Large intestine (tissue), 12 donors: ENCODE measurements at places on chromosomes 2 and 18. TPM values are rescaled to one million over a fixed set of nuclear protein-coding genes. Genes with fewer than 3 reads are reported as not detected.

The NPPC gene
- 0.87 TPM for polyA plus RNA-seq

The RGPD6 gene
- 26.3 TPM for polyA plus RNA-seq

The MPP4 gene
- polyA plus RNA-seq: 0.24 TPM

The XDH gene
- 138 TPM for polyA plus RNA-seq

The CD28 gene
- 1.5 TPM for polyA plus RNA-seq

DNA sequence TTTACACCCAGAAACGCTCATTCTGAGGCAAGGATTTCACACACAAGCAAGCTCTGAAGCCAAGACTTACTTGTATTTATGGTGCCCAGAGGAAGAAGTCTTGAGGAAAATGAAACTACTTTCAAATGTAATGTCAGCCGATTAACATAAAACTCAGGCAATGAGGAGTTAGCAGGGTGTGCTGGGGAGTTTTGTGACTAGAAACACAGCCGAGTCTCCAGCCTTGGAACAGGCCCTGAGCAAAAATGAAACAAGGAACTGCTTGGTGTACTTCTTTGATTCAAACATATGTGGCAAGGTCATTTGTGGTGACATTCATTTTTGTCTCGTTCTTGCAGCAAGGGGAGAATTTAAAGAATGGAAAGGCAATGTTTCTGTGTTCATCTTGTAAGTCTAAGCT, 4.5 kb downstream of the DYTN start:
- H3K27me3 ChIP-seq: peaks cover 2% of the 10 kb centered on the region
- no peak overlapping the region for H3K4me3 ChIP-seq
- no peak overlapping the region for H3K27ac ChIP-seq
- H3K36me3 ChIP-seq: no peaks in the 10 kb centered on the region
- no peak for DNase-seq
- no peaks in the 10 kb centered on the region for H3K4me1 ChIP-seq

DNA sequence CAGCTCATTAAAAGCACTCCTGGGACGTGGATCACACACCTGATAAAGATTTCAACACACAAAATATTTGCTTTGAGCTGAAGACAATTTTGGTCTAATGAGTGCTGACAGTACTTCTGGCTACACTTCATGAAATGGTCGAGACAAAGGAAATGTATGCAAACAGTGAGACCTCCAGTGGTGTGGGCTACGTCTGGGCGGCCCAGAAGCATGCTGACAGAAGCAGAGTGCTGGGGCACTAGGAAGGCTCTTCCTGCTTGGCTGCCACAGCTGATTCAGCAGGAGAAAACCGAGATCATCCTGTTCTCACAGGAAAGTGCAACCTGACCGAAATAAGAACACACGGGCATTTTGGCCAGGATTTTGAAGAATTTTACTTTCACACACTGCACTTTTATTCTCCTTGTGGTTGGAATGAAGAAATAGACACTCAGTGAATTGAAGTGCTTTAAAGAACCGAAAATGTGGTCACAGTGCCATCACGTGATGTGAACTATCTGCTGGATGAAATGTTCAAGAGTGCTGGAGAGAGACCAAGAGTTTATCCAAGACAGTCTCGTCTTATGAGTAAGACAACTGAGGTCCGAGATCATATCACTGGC, 149.5 kb downstream of the CCBE1 start:
- H3K27ac ChIP-seq: no peak overlapping the region
- no peak overlapping the region for H3K4me3 ChIP-seq
- DNase-seq: peak; percentile 14
- no peaks in the 10 kb centered on the region for H3K4me1 ChIP-seq
- H3K27me3 ChIP-seq: peaks cover 3% of the 10 kb centered on the region
- H3K36me3 ChIP-seq: no peaks in the 10 kb centered on the region

GRCh38 chr2:20614201-20615067, 36.5 kb downstream of the HS1BP3 start:
- H3K36me3 ChIP-seq: peaks cover 5% of the 10 kb centered on the region
- H3K4me1 ChIP-seq: peaks cover 77% of the 10 kb centered on the region
- no peak overlapping the region for H3K4me3 ChIP-seq
- H3K27me3 ChIP-seq: no peaks in the 10 kb centered on the region
- peak; percentile 60 for DNase-seq

DNA sequence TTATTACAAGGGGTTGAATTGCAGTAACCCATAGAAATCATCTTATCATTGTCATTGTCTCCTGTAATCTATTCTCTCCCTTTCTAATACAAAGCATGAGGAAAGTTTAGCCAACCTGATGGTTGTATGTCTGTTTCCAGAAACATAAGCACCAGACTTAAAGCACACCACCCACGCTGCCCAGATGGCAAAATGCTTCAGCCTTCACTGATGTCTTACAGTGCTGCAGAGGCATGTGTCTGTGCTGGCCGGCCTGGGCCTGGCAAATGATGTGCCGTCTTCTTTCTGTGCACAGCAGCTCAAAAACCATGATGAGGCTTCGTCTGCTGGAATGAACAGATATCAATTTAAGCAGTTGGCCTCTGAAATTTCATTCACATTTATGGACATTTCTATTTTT, 443.0 kb upstream of the RGPD4 start:
- H3K27me3 ChIP-seq: no peaks in the 10 kb centered on the region
- no peak overlapping the region for H3K27ac ChIP-seq
- no peak for DNase-seq
- no peaks in the 10 kb centered on the region for H3K4me1 ChIP-seq
- no peak overlapping the region for H3K4me3 ChIP-seq
- no peaks in the 10 kb centered on the region for H3K36me3 ChIP-seq

- no peaks in the 10 kb centered on the region for H3K36me3 ChIP-seq
- no peak overlapping the region for H3K4me3 ChIP-seq
- H3K4me1 ChIP-seq: no peaks in the 10 kb centered on the region
Observed at GRCh38 chr18:56431551-56431950, 206.8 kb downstream of the TXNL1 start.

DNA sequence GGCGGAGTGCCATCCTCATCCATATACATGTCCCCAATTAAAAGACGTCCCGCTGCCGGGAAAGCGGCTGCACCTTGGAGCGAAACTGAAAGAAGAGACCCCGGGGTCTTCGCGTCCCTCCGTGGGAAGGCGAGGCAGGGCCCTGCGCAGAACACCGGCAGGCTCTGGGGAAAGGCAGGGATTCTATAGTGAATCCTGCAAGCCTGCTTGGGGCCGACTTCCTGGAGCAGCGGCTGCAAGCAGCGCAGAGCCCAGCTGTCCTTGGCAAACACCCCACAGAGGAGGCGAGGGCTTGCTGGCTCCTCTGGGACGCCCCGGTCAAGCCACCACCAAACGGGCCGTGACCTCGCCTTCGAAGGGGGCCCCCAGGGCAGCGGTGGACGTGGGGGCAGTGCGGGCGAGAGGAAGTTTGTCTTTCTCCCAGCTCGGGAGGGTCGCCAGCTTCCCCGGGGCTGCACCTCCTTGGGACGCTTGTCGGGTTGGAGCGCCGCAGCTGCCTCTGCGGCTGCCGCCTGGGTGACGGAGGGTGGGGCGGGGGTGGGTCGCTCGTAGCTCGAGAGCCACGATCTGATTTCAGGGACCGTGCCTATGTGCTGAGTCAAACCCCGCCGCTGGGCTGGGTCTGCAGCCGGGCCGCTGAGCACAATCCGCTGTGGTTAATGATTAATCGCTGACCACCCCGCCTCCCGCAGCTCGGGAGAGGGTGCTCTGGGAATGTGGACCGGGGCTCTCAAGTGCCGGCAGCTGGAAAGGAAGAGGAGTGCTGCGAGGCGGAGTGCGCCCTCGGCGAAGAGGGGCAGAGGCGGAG, 486 bp upstream of the GPR39 start:
- peak overlapping the region; percentile 98 for H3K27ac ChIP-seq
- peak overlapping the region; percentile 63 for H3K4me3 ChIP-seq
- H3K4me1 ChIP-seq: peaks cover 47% of the 10 kb centered on the region
- DNase-seq: peak; percentile 99
- no peaks in the 10 kb centered on the region for H3K36me3 ChIP-seq

GRCh38 chr18:13579874-13580273, 146.5 kb downstream of the FAM210A start:
- DNase-seq: no peak
- H3K4me1 ChIP-seq: no peaks in the 10 kb centered on the region
- H3K36me3 ChIP-seq: no peaks in the 10 kb centered on the region
- H3K27ac ChIP-seq: no peak overlapping the region
- H3K27me3 ChIP-seq: no peaks in the 10 kb centered on the region
- H3K4me3 ChIP-seq: no peak overlapping the region

DNA sequence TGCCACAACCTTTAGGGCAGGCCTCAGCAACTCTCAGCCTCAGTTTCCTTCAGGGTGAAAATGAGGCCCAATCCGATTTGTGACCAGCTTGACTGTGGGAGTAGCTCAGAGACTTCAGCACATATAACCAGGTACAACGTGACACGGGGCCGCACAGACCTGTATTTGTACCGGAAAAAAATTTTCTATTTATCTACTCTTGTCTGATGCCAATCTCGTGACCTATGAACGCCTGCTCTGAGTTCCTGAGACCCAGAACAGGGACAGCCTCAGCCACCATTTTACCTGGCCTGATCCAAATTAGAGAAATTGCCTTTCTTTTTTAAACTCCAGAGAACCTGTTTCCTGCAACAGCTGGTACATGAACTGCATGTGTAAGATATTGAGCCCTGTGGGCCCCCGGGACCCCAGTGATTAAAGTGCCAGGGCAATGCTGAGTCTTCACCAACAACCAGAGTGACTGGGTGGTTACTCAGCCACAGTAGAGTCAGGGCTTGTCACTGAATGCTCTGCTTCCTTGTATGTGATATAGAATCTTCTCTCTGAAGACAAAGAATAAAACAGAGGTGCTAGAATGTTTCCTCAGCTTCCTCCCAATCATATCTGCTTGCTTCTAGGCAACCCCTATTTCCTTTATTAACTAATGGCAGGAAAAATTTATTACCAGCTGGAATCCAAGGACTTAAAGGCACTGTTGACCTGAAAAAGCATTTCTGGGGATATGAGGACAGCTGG, 47.8 kb upstream of the FZD7 start:
- DNase-seq: no peak
- no peaks in the 10 kb centered on the region for H3K36me3 ChIP-seq
- H3K27me3 ChIP-seq: no peaks in the 10 kb centered on the region
- H3K4me3 ChIP-seq: no peak overlapping the region
- H3K4me1 ChIP-seq: peaks cover 9% of the 10 kb centered on the region

DNA sequence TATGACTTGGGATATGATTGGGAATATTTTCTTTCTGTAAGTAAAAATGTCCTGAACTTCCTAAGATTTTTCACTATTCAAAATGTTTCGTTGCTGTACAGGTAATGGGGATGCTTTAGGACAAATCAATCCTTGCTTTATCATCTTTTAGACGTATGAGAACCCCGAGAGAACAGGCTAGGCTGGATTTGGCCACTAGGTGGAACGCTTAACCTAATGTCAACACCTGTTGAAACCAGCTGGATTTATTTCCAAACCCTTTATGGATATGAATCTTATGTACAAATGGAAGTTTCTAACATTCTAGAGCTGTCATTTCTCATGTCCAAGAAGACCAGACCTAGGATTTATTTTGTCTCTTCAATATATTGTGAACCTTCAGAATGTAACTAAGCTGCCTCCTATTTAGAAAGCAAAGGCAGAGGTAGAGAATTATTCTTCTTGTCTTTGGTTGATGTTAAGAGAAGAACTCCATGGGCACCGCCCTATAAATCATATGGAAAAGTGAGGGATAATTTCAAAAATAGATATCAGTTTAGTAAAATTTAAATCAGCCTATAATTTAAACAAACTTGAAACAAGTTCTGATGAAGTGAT, 96.7 kb downstream of the PMAIP1 start:
- H3K27ac ChIP-seq: no peak overlapping the region
- no peaks in the 10 kb centered on the region for H3K36me3 ChIP-seq
- peak; percentile 36 for DNase-seq
- H3K4me1 ChIP-seq: no peaks in the 10 kb centered on the region

DNA sequence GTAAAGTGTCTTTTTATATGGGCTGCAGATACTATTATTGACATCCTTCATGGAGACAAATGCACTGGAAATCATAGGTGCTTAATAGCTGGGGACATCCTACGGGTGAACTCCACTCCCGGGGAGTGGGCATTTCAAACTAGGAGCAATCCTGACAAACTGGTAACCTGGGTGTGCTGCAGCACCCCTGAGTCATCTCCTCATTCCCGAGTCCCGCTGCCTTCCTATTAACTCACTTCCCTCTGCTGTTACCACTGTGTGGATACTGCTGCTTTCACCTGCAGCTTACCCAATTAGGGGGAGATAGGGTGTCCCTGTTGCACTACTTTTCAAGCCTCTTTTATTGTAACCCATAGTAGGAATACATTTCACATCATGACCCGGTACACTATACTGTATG, 134.2 kb downstream of the RAPGEF4 start:
- no peaks in the 10 kb centered on the region for H3K27me3 ChIP-seq
- no peak overlapping the region for H3K27ac ChIP-seq
- H3K4me3 ChIP-seq: no peak overlapping the region
